ENCODE measurements at places on chromosomes 13 and 19.

- DNase-seq, result no peak
Observed at GRCh38 chr13:71879129-71879535, 12.1 kb upstream of the DACH1 start.

DNA sequence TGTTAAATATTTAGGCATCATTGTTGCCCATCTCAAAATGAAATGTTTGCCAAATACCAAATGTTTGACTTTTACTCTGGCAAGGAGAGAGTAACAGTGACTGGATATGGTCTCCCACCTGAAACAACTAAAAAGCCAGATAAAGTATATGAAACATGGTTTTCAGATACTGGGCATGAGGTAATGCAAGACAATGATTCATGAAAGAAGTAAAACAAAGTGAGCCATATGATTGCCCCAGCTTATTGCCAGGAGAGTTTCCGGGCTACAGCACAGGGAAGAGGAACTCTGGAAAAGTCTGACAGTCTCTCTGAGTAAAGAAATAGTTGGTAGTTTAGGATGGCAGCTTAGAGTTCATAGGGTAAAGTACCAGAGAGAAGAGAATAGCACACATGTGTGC, 354.6 kb downstream of the DNAJC15 start:
- no peak for DNase-seq

DNA sequence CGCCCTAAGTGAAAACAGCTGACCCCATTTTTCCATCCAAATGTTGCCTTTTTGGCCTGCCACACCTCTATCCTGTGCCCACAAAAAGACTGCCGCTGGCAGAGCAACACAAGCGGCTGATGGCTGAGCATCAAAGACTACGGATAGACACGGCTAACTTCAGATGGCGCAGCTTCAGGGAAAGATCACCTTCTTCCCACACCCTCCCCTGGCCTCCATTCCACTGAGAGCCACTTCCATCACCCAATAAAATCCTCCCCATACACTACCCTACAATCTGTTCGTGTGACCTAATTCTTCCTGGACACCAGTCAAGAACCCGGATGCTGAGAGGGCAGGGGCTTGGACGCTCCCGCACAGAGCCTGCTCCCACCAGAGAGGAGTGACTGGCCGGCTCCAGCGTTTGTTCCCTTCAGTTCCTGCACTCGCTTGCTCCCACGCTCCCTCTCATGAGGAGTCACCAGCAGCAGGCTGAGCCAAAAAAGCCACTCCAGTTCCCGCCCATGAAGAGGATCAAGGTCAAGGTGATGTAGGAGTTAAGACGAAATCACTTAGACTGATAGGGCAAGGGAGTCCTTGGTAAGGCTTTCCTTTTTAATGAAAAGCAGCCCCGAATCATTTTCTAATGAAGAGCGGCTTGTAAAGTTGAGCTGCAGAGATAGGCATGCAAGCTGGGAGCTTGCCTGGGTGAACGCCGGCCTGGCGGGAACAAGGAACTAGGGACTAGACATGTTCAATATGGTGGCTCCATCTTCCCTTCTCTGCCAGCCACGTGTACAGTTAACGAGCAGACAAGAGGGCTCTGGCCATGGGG, 35.7 kb downstream of the TSKS start:
- DNase-seq, result peak; percentile 80

DNA sequence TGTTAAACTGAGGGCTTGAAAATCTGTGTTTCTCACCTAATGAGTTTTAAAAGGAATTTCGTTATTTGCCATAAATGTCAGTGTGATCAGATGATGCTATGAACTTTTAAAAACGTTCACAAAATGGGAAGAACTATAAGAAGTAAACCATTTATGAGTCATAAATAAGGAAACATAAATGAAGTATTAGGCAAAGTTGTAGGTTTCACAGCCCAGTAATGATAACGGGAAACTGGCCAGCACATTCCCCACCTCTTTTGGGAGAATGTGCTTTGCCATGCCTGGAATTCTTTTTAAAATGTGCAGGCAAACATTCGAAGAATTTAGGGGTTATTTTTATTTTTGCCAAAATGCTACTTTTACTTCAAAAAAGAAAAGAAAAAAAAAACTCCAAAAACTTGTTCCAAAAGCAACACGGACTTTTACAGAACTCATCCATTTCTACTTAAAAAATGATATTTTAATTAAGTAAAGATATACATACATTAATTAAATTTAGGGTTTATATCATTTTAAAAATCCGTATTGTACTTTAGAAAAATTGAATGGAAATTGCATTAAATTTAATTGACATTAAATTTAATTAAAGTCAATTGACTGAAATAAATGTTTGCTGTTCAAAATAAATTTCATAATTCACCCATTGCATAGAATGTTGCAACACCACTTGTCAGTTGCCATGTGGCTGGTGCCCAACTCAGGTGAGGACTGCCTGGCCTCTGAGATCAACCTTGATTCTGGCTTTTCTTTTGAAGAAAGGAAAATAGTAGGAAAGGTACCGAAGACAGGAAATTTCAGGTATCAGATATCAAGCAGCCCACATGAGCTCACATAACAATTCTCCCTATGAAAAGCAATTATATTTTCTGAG, 1198.5 kb downstream of the EFNB2 start:
- DNase-seq, result no peak

DNA sequence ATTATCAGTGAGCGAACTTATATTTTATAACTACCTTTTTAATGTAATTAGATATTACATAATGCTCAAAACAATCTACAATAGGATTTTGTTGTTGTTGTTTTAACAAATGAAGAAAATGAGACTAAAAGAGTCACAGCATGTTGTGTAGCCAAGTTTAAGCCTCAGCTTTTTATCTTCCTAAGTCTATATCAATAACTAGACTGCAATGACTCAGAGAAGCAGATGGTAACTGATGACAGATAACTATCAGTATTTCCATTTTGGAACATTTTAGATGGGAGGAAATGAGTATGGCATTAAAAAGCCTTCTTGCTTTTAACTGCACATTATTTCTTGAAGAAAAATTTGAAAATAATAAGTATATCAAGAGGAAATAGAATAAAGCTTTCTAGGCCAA, 825.2 kb downstream of the SLITRK1 start:
- no peak for DNase-seq

- no peak for DNase-seq
Observed at GRCh38 chr13:51778392-51778791, 25.6 kb downstream of the DHRS12 start.

DNA sequence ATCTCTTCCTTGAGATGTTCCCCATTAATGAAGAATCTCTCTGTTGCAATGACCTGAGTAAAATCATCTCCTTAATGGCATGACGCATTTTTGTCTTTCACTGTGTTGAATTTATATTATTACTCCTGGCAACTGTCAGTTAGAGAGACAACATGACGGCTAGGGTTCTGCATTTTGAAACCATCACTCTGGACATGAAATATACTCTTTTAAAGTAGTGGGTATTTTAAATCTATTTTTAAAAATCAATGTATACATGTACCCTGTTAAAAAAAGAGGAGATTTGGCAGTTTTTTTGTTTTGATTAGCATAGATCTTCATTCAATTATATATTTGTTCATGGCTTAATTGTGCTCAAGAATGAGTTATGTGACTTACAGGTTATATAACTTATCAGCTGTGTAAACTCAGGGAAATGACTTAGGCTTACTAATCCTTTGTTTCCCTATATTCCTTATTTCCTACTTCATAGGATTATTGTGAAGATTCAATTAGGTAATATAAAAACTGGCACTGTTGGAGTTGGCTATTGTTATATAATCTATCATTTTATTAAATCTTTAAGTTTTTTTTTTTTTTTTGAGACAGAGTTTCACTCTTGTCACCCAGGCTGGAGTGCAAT, 632.0 kb upstream of the SPRY2 start:
- no peak for DNase-seq

- no peak for DNase-seq
Observed at GRCh38 chr13:76647550-76647949, 238.7 kb downstream of the KCTD12 start.

- no peak for DNase-seq
Observed at GRCh38 chr13:58876473-58876872, 1244.9 kb downstream of the PCDH17 start.

GRCh38 chr19:1028062-1028926, 1.9 kb downstream of the CNN2 start:
- no peak for DNase-seq

- no peak for DNase-seq
Observed at GRCh38 chr13:29067306-29067945, 247.3 kb downstream of the MTUS2 start.

- no peak for DNase-seq
Observed at GRCh38 chr13:98771838-98772611, 19.6 kb upstream of the SLC15A1 start.

- DNase-seq, result no peak
Observed at GRCh38 chr19:51365211-51365964, 800 bp downstream of the ETFB start.

DNA sequence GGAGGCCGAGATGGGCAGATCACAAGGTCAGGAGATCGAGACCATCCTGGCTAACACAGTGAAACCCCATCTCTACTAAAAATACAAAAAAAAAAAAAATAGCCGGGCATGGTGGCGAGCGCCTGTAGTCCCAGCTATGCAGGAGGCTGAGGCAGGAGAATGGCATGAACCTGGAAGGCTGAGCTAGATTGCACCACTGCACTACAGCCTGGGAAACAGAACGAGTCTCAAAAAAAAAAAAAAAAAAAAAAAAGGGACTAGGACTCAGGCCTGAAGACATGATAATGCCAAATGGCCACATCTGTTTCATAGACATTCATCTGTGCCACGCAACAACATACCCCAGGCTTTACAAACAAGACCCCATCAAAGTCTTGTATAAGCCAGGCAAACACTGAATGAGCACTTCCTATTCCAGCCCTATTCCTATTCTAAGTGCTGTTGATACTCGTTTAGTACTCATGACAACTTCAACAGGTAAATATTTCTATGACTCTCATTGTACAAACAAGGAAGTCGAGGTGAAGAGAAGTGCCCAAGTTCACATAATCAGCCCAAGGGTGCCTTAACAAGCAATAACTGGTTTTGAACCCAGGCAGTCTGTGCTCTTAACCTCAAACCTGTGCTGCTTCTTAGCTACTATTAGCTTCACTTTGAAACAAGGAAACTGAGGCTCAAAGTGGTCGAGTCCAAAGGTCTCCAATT, 1.7 kb downstream of the B9D2 start:
- no peak for DNase-seq

- peak; percentile 30 for DNase-seq
Observed at GRCh38 chr13:44435919-44436510, 62.4 kb downstream of the SERP2 start.

- no peak for DNase-seq
Observed at GRCh38 chr13:50370303-50370950, 355.2 kb downstream of the KCNRG start.

GRCh38 chr13:26050568-26051230, 1.1 kb downstream of the SHISA2 start:
- peak; percentile 73 for DNase-seq

DNA sequence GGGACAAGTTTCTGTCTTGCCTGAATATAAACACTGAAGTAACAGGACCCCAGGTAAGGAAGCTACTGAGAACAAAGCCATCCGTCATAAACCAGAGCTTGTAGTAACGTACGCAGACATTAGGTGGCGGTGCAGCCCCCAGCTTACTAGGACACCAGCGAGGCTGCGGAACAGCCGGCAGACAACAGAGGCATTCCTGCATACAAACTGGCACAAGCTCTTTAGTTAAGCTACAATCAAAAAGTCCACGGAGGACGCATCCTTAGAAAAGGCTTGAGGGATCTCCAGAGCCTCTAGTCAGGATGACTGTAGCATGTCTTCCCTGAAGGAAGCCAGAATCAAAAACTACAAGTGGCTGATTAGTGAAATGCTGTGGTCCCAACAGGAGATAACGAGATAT, 26.2 kb downstream of the ZNF160 start:
- DNase-seq, result no peak

GRCh38 chr13:28611654-28612131, 47.2 kb upstream of the POMP start:
- DNase-seq, result no peak

- no peak for DNase-seq
Observed at GRCh38 chr19:57802269-57802668, 12.4 kb downstream of the ZNF552 start.

DNA sequence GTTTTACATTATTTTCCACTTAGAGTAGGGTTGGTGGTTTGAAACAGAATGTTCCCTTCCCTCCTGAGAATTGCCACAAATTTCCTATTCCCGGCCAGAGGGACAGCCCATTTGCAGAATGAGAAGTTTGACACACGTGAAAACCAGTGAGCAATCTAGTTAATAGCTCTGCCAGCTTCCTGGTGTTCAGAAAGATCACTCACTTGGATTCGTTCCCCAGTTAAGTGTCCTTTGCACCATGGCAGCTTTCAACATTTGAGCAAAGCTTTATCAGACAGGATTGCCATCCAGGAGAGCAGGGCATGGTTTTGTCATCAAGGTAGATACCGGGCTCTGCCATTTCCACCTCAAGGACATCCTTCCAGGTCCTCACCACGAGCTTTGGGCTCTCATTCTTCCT, 28.2 kb downstream of the RASL11A start:
- no peak for DNase-seq

GRCh38 chr19:46081928-46082727, 41.3 kb upstream of the IGFL4 start:
- DNase-seq, result no peak

DNA sequence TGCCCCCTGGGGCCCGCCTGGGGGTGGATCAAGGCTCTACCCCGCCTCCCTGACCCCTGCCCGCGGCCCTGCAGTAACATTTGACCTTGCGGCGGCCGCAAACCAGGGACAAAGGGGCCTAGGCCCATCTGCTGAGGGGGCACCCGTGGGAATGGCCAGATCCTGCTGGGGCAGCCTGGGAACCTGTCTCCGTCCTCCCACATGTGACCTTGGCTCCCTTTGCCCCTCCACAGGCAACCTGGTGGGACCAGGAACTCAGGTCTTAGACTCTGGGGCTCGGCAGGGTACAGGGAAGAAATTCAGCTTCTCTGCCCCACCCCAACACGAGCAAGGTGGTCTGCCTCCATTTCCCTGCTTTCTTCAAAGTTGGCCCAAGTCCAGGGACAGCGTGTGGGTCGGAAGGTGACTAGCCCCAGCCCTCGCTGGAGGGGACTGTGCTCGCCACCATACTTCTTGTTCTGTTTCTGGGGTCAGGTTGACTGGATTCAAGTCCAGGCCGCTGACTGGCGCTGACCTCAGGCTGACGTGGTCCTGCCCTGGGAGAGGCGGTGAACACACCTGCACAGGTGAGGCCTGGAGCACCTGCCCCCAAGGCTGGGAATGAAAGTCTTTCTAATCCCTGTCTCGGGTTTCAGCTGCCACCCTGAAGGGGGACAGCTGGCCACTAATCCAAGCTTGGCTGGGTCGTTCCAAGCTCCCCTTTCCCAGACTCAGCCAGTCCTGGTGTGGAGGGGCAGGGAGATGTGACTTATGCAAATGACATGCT, 2.5 kb upstream of the NR2F6 start:
- DNase-seq, result no peak

- DNase-seq, result no peak
Observed at GRCh38 chr13:110302997-110303396, 4.0 kb downstream of the COL4A1 start.

DNA sequence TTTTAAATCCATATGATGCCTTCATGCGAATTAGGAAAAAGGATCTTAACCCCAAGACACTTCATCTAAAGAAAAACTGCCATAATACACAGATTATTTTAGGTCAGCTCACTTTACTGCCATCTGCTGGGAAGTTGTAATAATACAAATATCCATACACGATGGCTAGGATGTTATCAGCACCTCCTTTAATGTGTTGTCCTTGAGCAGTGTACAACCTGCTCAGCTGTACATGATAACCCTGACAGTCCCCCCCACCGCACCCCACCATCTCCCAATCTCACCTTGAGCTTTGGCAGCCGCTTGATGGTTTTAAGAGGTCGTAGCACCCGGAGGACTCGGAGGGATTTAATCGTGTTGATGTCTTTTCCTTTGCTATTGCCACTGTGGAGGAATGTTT, 112.2 kb downstream of the IER2 start:
- DNase-seq, result no peak

Measured in C1 segment of cervical spinal cord (tissue), 14 donors.